Activated T-cell treated with anti-CD3 and anti-CD28 coated beads, Interleukin-2, amount 50 U/mL, for 4 hours (primary cell): ENCODE measurements at places on chromosomes 3 and 15.

DNA sequence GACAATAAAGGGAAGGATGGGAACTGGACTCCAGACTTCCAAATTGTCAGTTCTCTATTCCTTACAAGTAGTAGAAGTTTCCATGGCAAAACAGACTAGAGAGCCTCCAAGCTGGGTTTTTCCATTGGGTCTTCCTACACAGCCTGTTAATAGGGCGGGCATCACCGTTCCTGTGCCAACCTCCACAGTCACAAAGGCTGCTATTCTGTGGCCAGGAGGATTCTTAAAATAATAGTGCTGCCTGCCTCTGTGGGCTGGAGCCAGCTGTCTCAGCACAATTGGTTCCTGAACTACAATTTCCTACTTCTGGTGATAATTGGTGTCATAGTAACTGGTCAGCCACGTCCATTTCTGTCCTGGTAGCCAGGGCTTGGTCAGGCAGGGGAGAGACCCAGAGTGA lies 38.6 kb downstream of the LYZL4 start:
- DNase-seq = no peak

GRCh38 chr3:135040321-135041240 lies 245.5 kb downstream of the EPHB1 start:
- DNase-seq = no peak

DNA sequence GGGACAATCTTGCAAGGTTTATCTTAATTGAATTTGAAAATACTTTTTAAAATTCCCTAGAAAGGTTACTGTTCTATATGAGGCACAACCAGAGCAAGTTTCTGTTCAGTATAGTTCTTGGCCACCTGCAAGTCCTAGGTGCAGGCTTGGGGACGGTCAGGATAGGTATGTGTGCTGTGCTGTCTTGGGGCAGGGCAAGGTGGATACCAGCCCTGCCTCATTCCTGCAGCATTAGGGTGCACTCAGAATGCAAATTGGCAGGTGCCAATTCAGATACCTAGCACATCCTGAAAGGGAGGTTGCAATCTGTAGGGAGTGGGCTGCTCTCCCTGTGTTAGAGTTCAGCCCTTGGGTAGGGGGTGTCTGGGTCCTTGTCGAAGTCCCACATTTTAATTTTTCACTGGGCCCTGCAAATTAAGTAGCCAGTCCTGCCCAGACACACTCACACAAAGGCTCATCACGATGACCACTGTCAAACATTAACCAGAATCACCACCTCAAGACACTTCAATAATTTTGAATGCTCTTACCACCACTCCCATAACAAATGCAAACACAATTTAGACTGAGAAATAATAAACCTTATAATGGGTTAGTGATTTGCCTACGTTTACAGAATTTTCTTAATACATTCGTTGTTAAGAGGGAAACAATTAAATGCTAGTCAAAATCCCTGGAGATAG lies 838.0 kb upstream of the NR2F2 start:
- no peak for DNase-seq

DNA sequence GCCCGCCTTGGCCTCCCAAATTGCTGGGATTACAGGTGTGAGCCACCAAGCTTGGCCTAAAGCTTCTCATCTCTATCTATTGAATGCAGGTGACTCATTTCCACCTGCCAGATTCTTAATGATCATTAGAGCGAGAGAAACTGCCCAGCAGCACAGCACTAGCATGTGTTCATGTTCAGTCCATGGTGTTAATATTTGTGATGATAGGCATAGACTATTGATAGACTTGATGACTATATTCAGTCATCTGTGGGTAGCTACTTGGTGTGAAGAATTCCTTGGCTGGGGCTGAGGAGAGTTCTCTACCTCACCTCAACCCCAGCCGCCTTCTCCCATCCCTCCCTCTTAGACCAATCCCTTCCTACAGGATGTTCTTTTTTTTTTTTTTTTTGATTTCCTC lies 60.0 kb downstream of the ST6GAL1 start:
- DNase-seq = no peak

GRCh38 chr3:133476971-133477375 lies 77.1 kb downstream of the BFSP2 start:
- no peak for DNase-seq

GRCh38 chr15:72033285-72033684 lies 84.7 kb downstream of the MYO9A start:
- no peak for DNase-seq

GRCh38 chr3:104909198-104909597 lies 457.5 kb upstream of the ALCAM start:
- DNase-seq = no peak

DNA sequence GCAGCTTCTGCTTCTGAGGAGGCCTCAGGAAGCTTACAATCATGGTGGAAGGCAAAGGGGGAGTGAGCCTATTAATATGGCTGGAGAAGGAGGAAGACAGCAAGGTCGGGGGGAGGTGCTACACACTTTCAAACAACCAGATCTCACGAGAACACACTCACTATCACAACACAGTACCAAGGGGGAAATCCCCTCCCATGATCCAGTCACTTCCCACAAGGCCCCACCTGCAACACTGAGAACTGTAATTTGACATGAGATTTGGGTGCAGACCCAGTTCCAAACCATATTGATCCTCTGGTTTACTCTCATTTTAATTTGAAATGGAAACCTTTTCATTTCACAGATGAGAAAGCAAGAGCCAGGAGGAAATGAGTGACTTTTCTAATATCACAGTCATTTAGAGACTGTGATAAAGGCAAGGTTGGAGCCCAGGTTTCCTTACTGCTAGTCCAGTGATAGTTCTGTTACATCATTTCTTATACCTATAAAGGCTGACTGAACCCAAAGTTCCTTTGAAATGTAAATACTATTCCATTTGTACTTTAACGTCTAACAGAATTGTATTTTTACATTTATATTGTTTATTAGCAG lies 105.8 kb upstream of the GAP43 start:
- DNase-seq = no peak

DNA sequence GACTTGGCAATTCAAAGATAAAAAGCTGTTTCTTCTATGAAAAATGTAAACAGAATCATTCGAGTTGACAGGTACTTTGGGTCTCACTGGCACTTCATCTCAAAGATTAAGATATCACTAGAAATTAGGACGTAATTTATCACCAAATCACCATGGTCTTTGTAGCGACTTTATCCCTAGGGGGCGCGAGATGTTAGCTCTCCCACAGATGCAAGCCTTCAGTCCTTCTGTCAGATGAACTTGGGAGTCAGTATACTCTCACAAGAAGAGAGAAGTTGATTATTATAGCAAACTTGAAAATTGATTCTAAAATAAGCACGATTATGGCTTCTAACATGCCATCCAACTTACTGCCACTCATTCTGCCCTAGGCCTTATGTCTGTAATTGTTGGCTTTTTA lies 150.3 kb downstream of the ALCAM start:
- no peak for DNase-seq

DNA sequence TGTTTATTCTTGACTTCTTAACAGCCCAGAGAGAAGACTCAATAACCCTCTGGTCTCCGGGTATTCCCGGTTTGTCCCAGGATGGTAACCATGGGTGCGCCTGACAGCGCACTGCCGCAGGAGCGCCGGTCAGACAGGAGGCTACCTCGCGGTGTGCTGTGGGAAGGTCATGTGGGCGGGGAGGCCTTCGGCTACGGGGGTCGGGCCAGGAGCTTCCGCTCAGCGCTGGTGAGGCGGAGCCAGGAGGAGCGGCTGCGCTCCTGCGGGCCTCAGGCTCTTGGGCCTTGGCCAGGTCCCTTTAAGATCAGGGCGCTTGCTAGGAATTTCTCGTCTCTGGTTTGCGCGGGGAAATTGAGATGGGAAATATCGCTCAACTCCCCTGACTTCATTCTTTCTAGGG lies 182.3 kb upstream of the NDN start:
- no peak for DNase-seq

- DNase-seq = no peak
Observed at GRCh38 chr3:42661593-42662022, 8.1 kb downstream of the ZBTB47 start.

DNA sequence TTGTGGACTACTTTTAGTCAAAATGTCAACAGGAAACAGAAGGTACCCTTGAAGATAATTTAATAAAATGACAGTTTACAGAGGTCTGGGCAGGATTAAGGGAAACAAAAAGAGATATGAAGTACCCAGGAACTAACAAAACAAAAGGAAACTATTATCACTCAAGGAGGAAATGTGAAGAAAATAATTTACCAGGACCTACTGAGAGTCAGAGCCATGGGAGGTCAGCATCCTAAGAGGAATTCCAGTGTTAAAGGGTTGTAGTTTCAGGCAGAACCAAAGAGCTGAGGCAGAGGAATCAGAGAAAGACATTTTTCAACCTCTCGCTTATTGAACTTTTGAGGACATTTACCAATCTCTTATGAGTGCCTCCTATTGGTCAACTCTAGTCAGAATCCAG lies 408.9 kb upstream of the CBLB start:
- no peak for DNase-seq

GRCh38 chr3:78951342-78951945 lies 816.4 kb downstream of the ROBO1 start:
- DNase-seq = no peak

DNA sequence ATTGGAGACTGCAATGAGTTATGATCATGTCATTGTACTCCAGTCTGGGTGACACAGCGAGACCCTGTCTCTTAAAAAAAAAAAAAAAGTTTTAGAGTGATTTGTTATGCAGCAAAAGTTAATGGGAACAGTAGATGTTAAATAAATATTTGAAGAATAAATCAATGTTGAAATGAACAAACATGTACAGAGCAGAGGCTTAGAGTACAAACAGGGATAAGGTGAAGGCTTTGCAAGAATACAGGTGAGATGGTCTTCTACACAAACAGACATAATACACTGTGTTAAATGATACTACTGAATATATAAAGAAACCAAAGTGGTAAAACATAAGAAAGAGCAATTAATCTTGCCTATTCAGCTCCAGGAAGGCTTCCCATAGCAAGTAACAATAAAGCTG lies 265.4 kb downstream of the CNTN3 start:
- no peak for DNase-seq

DNA sequence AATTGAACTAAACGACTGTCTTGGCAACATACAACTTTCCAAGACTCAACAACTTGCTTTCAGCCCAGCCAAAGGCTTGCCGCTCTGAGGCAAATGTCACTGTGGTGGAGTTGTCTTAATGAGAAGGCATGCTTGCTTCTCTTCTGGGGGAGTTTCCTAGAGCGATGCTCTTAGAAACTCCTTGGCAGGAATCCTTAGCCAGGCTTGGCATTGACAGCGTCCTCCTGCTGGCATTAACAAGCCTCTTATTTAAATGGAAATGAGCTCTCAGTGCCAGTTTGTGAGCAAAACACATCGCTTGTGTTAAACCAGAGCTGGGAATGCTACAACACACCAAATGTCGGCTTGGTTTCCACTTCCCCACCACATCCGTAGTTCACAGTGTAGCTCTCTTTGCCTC lies 265.5 kb upstream of the TPRG1 start:
- no peak for DNase-seq

DNA sequence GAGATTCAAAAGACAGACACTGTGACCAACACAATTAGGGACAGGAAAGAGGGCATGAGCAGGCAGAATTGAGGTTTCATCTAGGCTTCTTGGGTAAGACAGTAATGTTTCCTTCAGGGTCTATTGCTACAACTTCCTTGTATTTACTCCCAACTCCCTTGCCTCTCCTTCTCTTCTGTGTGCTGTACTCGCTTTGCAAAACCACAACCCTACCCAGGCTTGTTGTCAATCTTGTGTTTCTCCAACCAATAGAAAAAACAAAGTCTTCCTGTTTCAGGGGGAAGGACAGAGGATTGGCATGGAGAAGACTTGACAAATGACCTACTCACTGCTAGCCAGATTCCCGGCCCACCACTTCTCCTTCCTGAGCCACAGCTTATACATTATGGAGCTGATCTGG lies 36.3 kb upstream of the MASP1 start:
- DNase-seq = no peak

DNA sequence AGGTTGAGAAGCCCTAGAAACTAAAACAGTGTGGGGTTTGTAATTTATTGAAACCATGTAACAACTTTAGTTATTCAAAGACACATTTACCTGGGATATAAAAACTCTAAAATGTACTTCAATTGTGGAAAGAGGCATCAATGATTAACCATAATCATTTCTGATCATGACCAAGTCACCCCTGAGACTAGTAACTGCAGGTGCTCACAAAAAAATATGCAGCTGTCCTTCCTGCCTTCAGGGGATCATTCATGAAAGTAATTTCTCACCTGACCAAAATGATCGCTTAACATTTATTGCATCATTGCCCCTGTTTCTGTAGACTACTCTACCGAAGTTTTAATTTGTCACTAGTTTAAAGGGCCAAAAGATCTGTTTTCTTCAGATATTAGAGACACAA lies 9.0 kb downstream of the ACP3 start:
- no peak for DNase-seq

- DNase-seq = no peak
Observed at GRCh38 chr3:157692468-157692867, 189.3 kb upstream of the VEPH1 start.

- no peak for DNase-seq
Observed at GRCh38 chr15:71716990-71717389, 93.4 kb upstream of the NR2E3 start.

- DNase-seq = no peak
Observed at GRCh38 chr3:23949784-23950183, 4.7 kb downstream of the NR1D2 start.

GRCh38 chr3:127064391-127065137 lies 81.6 kb downstream of the PLXNA1 start:
- no peak for DNase-seq

DNA sequence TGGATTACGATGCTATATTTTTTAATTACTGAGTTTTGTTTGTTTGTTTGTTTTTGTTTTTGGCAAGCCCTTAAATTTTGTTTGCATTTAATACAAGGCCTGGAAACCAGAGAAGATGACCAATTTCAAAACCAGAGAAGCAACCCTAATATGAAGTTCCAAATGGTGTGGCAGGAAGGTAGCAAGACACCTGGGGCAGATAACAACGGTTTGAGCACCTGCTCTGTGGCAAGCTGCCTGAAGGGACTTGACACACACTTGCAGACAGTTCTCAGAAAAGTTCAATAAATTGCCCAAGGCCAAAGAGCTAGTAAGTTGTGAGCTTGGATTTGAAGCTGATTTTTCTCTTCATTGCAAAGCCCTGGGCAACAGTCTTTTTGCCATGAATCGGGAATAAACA lies 151.2 kb upstream of the UBE2E1 start:
- DNase-seq = no peak

DNA sequence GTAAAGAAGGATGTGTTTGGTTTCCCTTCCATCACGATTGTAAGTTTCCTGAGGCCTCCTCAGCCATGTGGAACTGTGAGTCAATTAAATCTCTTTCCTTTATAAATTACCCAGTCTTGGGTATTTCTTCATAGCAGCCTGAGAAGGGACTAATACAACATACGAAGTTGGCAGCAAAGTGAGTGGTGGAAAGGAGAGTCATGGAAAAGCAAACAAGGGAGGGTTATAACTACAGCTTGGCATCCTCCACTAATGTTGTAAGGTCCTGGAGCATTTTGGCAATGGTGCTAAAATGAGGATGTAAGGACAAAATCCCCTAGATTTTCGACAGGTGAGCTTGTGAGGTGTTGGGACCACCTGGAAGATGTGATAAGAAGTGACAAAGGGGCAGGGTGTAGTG lies 5.8 kb upstream of the TMEM41A start:
- no peak for DNase-seq

- DNase-seq = no peak
Observed at GRCh38 chr3:62039586-62039985, 333.8 kb downstream of the FEZF2 start.

- DNase-seq = no peak
Observed at GRCh38 chr3:20574746-20575145, 388.7 kb upstream of the SGO1 start.

GRCh38 chr15:70488941-70489848 lies 274.2 kb downstream of the UACA start:
- no peak for DNase-seq
